ENCODE measurements at places on chromosomes 2 and 18.

DNA sequence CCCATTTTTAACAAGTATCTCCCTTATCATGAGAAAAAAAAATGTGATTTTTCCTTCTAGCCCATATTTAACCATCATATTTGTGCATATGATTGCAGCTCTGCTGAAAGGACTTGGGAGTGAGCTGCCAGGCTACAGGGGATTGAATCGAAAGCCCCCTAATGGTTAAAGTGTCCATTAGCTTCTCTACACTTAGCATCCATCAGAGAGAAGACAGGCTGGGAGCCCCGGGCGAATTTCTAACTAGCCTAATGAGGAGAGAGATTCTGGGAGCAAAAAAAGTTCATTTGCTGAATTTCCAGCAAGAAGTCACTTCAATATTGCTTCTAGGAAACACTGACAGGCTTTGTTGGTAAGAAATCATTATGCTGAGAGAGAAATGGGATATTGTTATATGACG, 848.8 kb downstream of the TDRD15 start:
- DNase-seq = no peak

- peak; percentile 85 for DNase-seq
Measured at GRCh38 chr2:231387904-231388724, 7.4 kb upstream of the B3GNT7 start.

GRCh38 chr2:16365366-16365765, 300.3 kb downstream of the CYRIA start:
- no peak for DNase-seq

- no peak for DNase-seq
Measured at GRCh38 chr2:188078534-188078933, 213.1 kb upstream of the GULP1 start.
